ENCODE measurements at places on chromosomes 2 and 18.

- no peak for DNase-seq
These were observed 401.2 kb upstream of the RAB12 start for GRCh38 chr18:8207996-8208395.

GRCh38 chr18:77054288-77054605 is 78.3 kb downstream of the MBP start:
- peak; percentile 46 for DNase-seq

DNA sequence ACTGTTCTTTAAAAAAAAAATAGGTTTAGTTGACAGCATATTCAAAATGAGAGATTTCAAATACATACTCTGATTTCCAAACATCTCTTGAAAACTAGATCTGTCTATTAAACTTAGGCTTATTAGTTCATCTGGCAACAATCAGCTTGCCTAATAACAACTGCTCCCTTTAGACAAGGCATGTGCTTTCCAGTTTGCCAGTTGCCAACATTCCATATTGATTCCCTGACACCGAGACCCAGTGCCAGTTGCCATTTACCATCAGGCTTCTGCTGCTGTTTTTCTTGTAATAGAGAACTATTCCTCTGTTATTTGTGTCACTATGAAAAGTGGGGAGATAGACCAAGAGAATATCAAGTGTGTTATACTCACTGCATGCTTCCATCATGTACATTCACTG is 256.0 kb downstream of the C1D start:
- no peak for DNase-seq

DNA sequence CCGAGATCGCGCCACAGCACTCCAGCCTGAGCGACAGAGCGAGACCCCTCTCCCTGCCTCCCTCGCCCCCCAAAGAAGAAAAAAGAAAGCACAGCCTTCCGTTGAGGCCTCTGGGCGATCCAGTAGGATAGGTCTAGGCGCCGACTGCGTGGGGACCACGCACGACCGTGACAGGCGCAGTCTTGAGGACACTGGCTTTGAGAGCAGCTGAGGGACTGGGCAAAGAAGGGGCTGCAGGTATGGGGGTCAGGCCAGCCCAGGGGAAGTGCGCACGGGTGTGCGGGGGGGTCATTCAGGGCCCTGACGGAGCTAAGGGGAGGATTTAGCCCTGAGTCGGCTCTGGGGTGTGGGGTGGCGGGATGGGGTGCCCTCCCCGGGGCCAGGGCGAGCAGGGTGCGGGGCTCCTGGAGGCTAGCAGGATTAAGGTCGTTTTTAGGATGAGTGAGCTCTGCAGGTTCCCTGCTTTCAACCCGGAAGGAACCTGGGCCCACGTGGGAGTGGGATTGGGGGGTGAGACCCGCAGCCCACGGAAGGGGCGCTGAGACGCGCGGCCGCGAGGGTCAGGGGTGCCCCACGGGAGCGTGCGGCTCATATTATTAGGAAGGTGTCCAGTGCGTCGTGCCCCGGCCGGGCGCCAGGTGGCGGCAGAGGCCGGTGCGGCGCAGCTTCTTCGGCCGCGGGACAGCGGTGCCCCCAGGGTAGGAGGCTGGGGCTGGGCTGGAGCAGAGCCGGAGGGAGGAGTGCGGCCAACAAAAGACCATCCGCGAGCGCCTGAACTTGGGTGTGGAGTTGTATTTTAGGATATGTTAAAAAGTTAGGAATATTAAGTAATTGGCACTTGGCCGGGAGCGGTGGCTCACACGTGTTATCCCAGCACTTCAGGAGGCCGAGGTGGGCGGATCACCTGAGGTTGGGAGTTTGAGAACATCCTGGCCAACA is 20.5 kb upstream of the ZNF236 start:
- peak; percentile 81 for DNase-seq

DNA sequence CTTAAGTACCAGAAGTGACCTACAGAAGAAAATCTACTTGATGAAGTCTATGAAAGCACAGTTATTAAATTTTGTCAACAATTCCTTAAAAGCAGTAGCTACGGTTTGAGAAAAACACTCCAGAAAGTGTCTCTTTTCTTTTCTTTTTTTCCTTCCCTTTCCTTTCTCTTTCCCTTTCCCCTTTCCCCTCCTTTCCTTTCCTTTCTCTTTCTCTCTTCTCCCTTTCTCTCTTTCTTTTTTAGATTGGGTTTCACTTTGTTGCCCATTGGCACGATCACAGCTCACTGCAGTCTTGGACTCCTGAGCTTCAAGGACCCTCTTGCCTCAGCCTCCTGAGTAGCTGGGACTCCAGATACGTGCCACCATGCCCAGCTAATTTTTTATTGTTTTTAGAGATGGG is 2.6 kb upstream of the ALMS1 start:
- DNase-seq: no peak

DNA sequence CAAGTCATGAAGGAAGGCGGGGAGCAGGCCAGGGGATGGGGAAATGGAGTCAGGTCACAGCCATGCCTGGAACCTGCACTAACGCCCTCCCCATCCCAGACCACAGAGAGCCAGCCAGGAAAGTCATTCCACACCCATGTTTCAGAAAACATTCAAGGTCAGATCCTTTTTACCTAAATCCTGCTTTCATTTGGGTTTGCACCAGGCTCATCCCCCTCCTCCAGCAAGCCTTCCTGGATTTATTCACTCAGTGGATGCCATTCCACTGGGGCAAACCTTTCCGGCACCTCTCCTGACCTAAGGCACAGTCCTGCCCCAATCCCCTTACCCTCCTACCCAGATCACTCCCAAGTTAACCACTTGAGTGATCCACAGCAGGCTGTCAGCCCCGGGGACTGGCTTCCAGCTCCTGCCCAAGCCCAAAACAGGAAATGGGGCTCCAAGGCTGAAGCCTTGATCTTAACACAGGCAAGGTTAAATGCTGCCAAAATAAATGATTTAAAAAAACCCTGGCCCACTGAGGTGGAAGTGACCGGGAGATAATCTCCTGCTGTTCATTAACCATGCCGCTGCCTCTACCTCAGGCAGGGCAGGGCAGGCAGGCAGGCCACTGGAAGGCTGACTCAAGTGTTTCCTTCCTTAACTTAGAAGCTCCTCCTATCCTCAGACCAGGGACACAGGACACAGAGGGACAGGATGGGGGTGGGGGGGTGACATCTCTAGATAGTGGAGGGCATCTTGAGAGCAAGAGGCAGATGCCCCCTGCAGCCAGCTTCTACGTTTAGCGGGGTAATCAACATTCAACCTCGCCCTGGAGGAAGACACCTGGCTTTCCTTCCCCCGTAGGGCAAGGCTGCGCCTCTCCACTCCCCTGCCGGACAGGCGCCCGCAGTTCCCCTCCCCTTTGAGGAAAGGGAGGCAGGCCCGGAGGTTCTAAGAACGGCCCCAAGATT is 1.4 kb downstream of the RAB11FIP5 start:
- peak; percentile 38 for DNase-seq

- DNase-seq: peak; percentile 18
These were observed 149.7 kb downstream of the SMAD7 start for GRCh38 chr18:48800876-48801727.

DNA sequence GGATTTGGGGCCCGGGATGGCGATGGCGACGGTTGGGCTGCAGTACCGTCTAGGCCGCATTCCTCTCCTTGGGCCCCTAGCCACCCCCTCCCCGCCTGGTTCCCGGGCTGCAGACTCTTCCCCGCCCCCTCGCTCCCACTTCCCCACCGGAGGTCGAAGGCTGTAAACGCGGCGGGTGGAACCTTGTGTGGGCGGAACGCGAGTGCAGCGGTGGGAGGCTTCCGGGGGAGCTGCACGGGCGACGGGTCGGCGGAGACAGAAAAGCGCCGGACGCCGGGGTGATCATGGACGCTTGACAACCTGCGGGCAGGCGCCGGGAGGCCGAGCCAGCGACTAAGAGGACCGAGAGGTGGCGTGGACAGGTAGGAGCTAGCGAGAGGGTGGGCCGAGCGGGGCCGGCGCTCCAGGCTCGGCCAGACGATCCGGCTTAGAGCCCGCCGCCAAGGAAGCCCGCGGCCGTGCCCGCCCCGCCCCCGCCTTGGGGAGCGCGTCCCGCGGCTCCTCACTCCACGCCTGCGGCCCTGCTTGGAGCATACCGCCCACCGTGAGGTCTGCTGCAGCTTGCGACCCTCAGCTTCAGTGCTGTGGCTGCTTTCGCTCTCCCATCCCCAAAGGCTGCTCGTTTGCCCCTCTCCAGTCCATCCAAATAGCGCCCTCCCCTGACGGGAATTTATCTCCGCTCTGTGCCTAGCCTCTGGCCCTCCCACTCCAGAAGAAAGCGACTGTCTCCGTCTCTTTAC is at the start of gene COPS7B:
Gene COPS7B, plus strand, starts transcription at position 269 of the 740 bp plus-strand sequence. CDS start 2,126 bp downstream, outside the sequence.
- DNase-seq: peak; percentile 84

DNA sequence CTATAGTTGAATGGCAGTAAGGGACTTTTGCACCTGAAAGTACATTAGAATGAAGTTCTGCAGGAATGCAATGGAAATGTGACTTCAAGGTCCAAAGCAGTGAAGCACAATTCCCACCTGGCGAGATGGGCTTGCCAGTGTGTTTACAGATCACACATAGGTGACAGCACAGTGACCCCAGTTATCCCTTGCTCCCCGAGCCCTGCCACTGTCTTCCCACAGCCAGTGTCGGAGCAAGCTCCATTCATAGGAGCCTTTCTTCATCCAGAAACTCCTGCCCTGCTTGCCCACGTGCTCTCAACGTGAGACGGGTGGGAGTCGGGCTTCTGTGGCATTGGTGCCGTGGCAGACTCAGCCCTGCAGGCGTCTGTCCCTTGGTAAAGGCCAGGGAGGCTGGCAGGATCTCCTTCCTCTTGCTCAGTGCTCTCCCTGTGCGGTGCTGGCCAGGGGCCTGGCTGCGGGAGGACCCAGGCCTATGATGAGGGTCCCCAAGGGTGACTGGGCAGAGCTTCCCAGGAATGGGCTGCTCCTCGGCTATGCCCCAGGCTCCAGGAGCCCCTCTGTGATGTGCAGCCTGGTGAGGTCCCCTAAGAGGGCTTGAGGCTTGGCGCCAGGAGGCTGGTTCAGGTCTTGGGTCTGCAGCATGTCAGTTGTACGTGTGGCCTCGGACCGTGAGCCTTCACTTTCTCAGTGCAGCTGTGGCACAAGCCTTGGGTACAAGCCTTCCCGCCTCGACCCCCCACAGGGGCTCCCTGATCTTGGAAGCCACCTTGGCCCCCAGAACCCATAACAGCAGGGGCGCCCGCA is 40.2 kb downstream of the SNED1 start:
- no peak for DNase-seq

DNA sequence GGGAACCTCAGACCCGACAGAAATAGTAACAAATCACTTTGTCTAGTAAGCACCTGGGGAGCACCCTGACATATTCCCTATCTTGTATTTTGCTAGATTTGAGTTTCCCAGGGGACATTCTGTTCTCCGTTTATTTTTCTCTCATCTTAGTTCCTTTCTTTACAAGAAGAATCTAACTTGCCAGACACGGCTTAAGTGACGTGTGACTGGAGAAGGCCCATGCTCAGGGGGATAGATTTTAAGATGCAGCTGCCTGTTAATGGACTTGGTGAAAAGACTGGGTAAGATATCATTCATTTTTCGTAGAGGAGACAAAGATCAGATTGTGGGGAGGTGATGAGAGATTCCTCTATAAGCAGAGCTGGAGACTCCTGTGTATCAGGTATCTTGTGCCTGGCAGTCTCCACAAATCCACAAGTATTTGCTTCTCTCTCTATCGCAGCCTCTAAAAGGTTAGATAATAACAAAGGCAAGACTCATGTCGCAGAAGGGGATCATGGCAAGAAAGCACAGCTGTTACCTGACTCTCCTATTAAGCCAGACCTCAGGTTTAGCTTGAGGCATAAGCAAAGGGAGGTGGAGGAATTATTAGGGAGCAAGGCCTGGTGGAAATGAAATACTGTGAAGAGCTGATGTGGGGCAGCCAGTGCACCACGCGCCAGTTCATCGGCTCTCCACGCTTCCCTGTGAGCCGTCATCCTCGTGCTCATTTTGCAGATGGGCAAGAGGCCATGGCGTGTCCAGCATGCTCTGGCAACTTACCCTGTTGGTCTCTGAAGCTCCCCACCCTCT is 347.2 kb upstream of the TNP1 start:
- DNase-seq: no peak

DNA sequence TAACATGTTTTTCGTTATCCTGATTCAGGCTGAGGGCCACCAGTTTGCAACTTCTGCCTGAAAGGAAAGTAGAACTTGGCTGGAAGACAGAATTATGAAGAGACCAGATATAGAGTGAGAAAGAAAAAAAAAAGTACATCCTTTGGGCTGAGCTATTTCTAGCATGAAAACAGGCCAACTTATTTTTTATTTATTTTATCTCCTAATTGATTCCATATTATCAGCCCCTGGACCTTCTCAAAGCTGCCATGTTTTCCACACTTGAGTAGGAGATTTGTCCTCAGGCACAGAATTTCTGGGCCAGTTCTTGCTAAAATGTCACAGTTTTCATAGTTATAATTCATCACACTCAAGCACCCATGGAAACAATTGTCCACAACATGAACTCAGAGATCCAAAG is 586.8 kb upstream of the CNTNAP5 start:
- no peak for DNase-seq

DNA sequence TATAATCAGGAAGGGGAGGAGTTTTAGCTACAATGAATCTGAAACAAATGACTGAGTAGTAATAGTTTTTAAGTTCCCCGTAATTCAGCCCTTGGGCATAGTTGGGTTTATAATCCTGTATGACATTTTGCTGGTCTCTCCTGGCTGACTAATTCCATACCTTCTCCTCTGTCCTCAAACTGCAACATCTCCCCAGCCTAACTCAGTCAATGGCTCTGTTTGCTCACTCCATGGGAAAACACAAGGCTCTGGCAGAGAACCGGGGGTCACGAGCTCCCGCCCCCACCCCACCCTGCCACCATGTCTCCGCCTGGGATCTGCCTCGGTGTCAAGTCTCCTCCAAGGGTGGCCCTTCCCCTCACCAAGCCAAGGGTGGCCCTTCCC is 168.6 kb downstream of the HDAC4 start:
- DNase-seq: no peak

- DNase-seq: no peak
These were observed 80.2 kb upstream of the GPC1 start for GRCh38 chr2:240355001-240355891.

DNA sequence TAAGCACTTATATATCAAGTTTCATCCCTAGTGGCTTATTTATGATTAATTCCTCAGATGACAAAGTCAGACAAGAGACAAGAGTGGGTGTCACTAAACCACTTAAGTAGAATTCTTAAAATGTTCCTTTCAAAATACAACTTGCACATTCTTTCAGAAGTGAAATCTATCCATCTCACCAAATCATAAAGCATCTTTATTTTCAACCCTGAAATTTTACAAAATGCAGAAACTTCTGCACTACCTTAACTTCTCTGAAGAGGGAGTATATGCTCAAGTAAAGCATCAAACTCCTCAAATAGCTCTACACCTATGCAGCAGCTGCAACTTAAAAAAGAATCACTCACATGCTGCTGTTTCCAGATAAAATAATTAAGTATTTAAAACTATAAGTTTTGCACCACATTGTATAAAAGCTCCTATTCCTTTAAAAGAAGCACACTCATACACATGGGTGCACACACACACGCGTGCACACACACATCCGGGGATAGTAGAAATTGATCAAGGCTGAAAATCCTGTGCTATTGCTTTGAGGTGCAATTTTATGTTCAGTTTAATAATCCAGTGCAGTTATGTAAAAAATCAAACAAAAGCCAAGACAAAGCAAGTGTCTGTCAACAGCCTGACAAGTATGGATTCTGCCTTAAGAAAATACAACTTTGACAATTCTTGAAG is 244.5 kb downstream of the TCF4 start:
- DNase-seq: no peak

- no peak for DNase-seq
These were observed 161.1 kb downstream of the GFPT1 start for GRCh38 chr2:69225933-69226332.
